Fibroblast of skin of left biceps (primary cell): ENCODE measurements at places on chromosomes 16 and 17.

- DNase-seq, result no peak
Measured at GRCh38 chr17:83178533-83179304, 99.3 kb downstream of the METRNL start.

DNA sequence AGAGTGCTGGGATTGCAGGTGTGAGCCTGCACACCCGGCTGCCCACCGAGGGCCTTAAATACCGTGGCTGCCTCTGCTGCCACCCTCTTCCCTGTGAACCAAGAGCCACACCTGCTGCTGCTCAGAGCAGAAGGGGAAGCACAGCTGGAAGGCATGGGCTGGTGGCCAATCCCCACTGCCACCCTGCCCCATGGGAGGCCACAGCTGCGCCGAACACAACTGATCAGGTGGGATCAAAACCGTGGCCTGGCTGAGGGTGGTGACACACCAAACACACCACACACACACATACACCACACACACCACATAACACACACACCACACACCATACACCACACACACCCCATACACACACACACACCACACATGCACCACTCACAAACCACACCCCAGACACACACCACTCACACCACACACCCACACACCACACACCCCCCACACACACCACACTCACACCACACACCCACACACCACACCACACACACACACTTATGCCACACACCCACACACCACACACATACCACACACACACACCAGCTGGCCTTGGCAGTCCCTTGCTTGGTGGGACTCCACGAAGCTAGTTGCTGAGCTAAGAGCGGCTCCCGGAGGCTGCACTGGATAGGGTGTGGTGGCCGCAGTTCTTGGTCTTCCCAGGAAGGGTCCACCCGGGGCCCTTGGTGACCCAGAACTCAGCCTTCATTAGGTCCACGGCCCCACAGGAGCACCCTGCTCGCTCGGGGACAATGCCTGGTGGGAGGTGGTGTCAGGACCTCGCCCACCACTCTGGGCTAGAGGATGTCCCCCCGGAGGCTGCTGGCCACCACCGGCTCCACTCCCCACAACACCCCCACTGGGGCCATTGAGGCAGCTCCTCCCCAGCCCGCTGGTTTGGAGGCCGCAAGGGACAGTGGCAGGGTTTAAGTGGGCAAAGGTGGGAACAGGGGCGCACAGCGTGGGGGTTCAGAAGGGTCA, 14.9 kb downstream of the CEP131 start:
- DNase-seq, result no peak

GRCh38 chr16:31400191-31400590, 7.1 kb downstream of the ITGAD start:
- DNase-seq, result no peak

DNA sequence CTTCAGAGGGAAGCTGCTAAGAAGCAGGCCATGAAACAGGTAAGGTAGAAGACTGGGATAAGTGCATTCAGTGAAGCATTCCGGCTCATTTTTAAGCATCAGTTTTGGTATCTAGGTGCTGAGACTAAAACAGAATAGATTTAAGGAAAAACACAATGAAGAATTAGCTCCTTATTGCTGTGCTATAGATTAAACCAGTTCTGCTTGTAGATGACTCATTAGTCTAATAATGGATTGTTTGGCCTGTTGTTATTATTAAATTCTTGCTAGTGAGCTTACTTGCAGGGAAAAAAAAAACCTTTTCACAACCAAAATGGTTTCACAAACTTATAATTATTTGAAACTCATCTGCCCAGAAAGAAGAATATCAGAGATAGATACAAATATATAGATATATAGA, 55.9 kb downstream of the NSRP1 start:
- DNase-seq, result no peak

GRCh38 chr17:7477392-7478275, 1.8 kb downstream of the ZBTB4 start:
- no peak for DNase-seq

DNA sequence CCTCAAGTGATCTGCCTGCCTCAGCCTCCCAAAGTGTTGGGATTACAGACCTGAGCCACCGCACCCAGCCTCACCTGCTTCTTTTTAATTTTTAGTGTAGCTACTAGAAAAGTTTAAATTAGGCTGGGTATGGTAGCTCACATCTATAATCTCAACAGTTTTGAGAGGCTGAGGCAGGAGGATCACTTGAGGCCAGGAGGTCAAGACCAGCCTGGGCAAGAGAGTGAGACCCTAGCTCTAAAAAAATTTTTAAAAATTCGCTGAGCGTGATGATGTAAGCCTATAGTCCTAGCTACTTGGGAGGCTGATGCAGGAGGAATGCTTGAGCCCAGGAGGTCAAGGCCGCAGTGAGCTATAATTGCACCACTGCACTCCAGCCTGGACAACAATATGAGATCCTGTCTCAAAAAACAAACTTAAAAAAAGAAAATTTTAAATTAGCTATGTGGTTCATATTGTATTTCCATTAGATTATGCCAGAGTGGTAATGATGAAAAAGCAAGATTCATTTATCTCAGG, 34.9 kb downstream of the TXNDC11 start:
- no peak for DNase-seq

GRCh38 chr17:81428948-81429774, 33.9 kb downstream of the BAHCC1 start:
- DNase-seq, result peak; percentile 34

DNA sequence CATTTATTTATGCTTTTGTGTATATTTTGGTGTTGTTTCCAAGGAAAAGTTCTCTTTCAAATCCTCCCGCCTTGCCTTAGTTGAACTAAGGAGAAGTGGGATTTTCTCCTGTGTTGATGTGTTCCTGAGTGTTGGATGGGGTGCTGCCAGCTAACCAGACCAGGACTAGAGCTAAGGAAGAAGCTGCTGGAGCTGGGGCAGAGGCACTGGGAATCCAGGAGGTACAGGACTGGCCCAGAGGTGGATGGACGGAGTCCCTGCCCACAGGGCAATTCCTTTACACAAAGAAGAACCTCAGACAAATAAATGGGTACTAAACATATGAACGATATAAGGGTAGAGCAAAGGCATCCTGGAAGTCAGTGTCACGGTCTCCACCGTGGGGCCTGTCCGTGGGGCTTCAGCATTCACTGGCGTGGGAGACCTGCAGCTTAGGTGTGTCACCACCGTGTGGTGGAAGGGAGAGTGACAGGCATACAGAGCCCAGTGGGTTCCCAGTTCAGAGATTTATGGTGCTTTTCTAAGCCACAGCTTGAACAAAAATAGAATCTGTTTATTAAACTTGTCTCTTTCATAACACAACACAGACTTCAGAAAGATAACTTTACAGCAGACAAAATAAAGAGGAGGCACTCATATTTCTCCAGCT, 270.7 kb downstream of the NTN1 start:
- no peak for DNase-seq

- no peak for DNase-seq
Measured at GRCh38 chr16:31186176-31186575, 6.2 kb downstream of the FUS start.

DNA sequence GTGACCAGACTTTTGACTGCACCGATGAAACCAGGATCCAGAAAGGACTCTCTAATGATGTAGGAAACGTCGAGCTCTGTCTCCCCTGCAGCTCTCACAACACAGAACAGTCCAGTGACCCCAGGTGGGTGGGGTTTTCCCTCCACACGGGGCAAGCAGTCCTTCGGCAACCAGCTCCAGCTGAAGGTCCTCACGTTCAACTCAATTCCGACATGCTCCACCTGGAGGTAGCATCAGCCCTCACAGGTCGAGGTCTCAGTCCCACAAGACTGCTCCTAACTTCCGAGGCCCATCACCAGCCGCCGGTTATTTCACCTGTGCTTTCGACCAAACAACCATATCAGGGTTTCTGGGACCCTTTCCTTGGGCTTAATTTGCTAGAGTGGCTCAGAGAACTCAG, 28.2 kb downstream of the ITGAE start:
- DNase-seq, result no peak

DNA sequence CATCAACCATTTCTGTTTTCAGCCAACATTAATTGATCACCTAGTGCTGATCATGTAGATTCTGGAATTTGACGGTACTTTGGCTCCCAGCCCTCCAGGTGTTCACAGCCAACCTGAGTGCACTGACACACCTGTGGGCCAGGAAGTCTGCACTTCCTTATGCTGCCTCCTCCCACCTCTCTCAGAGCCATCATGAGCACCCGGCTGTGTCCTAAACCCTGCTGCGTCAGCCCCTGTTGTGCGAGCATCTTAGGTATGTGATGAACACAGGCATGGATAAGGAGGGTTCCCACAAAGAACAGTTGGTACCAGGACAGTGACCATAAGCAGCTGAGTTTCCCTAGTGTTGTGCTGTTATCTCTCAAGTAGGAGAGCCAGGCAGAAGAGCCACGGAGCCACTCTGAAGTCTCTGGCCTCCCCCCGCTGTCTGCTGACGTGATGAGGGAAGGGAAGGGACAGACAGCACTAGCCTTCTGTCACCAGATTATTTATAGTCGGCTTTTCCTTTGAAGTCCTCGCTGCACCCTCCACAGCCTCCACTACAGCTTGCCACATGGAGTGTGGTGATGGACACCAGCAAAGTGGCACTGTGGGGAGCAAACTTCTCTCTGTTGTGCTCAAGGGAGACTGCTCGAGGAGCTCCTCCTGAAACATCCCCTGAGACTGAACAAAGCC, 162.8 kb upstream of the ANKFN1 start:
- DNase-seq, result no peak

DNA sequence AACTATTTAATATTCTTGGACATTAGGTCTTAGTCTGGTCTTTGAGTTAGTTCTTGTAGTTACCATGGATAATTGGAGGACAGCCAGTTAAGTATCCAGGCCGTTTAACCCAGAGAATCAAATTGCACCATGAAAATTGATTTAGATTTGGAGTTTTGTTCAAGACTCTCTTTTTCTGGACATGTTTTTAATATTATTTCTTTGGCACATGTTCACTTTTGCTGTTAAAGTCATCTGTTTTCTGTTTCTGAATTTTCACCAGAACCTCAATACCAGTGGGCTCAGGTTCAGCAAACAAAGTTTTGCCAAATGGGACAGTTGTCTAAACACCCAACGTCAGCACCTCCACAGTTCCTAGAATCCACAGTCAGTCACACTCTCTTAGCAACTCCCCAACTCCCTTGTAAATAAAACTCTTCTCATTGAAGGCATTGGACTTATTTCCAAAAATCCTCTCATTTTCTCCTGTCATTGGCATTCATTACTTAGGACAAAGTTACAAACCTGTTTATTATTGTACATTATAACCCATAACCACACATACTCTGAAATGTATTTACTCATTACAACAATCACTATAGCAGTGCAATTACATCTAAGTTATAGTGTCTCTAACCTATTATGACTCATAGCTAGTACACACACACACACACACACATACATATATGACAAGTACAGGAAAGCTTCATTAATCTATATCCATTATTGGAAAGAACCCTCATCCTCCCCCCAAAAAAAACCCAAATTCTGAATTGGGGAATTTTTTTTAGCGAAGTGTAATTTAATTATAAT, 33.5 kb upstream of the DNAH9 start:
- no peak for DNase-seq

- DNase-seq, result no peak
Measured at GRCh38 chr16:63301349-63301748, 1265.1 kb upstream of the CDH8 start.

DNA sequence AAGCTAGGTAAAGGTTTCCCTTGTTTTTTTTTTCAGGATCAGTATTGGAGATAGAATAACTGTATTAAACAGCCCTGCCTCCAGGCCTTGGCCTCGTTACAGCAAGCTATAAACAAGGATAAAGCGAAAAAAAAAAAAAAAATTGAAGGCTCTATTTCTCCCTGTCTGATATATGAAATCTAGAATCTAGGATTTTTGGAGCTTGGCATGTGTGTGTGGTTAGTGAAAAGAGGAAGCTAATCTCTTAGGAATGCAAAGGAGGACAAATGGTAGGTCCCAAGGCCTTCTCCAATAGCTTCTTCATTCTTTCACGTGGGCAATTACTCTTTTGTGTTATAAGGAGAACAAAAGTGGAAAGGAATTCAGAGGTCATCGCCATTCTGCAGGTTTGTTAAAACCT, 470.3 kb downstream of the TMEM114 start:
- DNase-seq, result no peak

DNA sequence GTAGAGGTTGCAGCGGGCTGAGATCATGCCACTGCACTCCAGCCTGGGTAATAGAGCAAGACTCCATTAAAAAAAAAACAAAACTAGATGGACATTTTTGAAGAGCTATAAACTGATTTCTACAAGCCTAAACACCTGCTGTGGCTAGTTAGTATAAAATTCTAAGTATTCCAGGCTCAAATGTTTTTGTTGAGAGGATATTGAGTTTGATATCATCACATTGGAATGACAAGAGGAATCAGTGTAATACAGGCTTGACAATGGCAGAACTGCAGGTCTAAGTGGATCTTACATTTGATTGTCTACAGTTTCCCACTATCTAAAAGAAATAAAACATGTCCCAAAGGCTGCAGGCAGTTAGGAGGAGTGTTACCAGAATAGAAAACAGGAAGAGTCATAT, 23.9 kb upstream of the DLX3 start:
- DNase-seq, result no peak

GRCh38 chr17:9666461-9667050, 21.2 kb downstream of the USP43 start:
- DNase-seq, result no peak
